AG20443 (cell line): ENCODE measurements at places on chromosomes 16 and 17.

GRCh38 chr17:7613769-7614424 lies 800 bp downstream of the FXR2 start:
- DNase-seq = peak; percentile 35

DNA sequence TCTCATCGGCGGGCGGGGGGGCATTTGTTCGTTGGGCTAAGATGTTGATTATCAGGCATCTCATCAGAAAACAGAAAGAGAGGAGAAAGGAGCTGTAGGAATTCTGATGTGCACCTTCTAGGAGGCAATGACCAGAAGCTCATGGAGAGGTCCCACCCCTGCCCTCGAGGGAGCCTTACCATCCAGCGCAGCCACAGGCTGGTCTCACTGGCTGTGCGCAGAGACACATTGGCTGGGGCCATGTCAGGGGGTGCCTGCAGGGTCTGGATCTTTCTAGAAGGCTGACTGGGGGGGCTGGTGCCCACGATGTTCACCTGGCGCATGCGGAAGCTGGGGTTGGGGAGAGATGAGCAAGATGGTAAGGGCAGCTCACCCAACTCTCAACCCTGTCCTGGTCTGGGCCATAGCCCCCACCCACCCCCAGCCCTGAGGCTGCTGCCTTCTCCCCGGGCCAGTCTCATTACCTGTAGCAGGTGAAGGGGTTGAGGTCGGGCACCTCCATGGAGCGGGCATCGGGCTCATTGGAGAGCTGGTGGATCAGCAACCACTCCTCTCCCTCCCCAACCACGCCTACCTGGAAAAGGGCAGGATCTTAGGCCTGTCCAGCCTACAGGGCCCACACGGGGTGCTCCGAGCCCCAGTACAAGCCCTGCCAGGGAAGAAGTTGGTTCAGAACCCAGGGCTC lies 86.2 kb upstream of the CDC42EP4 start:
- no peak for DNase-seq

- no peak for DNase-seq
Observed at GRCh38 chr17:79007504-79008381, 1.8 kb downstream of the CANT1 start.

GRCh38 chr16:51757921-51758479 lies 606.9 kb upstream of the SALL1 start:
- no peak for DNase-seq

DNA sequence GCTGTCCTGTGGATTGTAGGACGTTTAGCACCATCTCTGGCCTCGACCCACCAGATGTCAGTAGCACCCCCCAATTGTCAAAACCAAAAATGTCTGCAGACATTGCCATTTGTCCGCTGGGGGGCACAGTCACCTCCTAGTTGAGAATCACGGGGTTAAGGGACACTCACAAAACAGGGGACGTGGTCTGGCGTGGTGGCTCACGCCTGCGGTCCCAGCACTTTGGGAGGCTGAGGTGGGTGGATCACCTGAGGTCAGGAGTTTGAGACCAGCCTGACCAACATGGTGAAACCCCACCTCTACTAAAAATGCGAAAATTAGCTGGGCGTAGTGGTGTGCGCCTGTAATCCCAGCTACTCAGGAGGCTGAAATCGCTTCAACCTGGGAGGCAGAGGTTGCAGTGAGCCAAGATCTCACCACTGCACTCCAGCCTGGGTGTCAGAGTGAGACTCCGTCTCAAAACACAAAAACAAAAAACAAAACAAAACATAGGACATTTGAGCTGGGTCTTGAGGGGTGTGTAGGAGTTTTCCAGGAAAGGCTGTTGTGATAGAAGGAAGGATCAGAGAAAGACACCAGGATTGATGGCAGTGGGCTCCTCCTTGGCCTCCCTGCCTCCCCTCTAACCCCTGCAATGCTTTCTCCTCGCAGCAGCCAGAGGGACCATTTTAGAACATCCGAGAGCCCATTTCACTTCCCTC lies 171.8 kb upstream of the GSE1 start:
- DNase-seq = no peak

GRCh38 chr16:83685615-83686165 lies 122.1 kb upstream of the HSBP1 start:
- DNase-seq = no peak

- no peak for DNase-seq
Observed at GRCh38 chr16:11759163-11759834, 16.6 kb upstream of the TXNDC11 start.

GRCh38 chr17:49546546-49547535 lies 28.8 kb upstream of the NXPH3 start:
- DNase-seq = peak; percentile 9

GRCh38 chr17:75406222-75406615 lies 741 bp upstream of the GRB2 start:
- DNase-seq = no peak

DNA sequence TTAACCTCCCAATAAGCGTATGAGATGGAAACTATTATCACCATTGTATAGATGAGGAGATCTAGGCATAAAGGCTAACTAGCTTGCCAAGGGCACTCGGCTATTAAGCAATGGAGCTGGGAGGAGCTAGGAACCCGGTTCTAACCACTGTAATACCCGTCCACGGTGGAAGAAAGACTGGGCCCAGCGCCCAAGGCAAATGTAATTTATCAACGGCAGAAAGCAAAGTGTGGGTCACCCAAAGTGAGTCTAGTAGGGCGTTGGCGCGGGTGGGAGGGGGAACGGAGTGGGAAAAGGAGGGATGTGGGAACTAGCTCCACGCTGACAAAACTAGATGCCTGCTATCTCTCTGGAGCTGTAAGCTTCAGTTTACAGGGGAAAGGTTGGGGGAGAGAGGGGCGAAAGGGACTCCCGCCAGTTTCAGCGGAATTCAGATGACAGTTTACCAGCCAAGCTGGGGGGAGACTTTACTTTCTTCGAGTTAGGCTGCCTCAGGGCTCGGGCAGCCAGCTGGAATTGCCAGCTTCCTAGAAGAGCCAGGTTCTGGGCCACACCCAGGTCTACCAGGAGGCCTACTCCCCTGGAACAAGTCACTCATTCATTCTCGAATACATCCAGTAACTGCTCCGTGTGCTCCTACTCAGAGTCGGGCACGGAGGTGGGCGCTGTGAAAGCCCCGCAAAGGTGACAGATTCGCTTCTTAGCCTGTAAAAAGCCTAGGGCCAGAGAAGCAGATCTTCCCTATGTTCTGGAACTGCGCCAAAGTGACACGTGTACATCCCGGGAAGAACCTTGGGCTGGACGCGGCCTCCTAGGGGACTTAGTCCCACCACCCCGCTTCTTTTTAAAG lies 837 bp downstream of the LRRC59 start:
- peak; percentile 76 for DNase-seq

DNA sequence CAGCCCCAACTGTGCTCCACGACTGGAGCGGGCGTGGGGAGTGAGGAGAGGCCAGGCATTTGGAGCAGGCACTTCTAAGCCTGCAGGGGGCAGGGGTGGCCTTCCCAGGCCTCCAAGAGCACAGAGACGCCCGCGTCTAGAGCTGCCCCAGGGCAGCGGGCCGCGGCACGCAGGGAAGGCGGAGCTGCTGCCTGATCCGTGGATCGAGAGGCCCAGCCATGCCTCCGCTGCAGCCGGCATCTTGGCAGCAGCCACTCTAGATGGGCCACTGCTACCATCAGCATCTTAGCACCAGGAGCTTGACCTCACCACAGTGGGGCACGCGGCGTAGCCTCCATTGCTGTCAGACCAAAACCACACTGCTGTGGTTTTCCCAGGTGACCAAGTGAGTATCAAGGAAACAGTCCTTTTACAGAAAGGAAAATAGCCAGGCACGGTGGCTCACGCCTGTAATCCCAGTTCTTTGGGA lies 20.4 kb upstream of the WDR45B start:
- peak; percentile 84 for DNase-seq

- no peak for DNase-seq
Observed at GRCh38 chr17:48751733-48752398, 23.3 kb upstream of the HOXB13 start.

GRCh38 chr16:47622451-47623176 lies 161.5 kb downstream of the PHKB start:
- no peak for DNase-seq

DNA sequence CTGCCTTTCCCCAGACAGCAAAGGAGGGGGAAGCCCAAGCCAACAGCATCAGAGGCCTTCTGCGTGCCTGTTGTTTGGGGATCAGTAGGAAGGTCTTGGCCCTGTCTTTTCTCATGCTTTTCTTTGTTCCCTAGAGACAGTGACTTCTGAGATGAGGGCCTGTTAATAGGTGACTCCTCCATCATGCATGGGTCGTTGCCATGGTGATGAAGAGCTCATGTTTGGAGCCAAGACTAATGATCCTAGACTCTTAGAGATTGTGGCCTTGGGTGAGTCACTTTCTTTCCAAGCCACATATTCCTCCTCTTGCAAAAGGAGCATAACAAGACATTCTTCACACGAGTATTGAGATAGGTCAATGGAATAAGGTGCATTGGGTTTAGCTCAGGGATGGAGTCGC lies 201.1 kb upstream of the ASIC2 start:
- no peak for DNase-seq

- DNase-seq = no peak
Observed at GRCh38 chr17:45824475-45824874, 20.2 kb upstream of the SPPL2C start.

DNA sequence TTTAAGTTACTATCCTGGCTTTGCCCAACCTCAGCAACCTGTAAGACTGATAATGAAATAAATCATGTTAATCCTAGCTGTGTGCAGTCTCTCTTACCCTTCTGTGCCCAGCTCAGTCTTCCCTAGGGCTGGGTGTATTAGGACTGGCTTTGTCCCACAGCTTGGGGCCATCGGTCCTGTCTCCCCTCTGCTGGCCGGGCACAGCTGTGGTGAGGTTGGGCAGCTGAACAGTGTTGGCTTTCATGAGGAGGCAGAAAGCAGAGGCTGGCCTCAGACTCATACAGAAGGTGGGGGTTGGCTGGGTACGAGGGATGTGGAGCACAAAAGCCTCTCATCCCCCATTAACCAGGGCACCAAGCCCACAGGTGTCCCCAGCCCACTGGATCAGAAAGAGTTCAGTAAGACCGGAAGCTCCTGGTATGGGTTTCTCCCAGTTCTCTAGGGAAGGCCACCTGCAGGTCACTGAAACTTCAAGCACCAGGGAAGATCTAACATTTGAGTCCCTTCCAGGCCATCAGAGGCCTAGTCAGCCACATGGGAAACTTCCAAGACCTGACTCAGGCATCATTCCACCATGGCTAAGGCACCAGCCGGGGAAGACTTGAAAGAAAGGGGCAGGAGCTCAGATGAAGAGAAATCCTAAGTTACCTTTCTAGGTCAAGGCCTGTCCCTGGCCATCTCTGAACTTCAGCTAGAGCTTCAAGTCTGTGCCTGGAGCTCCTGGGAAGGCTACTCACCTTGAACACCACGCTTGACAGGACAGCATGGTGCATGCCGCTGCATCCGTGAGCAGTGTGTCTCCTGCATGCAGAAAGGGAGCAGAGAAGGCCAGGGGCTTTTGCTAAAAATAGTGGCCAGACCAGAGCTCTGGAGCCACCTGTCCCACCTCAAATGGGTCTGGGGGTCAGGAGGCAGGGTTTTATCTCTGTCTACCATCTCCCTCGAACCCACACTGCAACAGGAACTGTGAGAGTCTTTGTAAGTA lies 8.8 kb downstream of the CNP start:
- peak; percentile 78 for DNase-seq

DNA sequence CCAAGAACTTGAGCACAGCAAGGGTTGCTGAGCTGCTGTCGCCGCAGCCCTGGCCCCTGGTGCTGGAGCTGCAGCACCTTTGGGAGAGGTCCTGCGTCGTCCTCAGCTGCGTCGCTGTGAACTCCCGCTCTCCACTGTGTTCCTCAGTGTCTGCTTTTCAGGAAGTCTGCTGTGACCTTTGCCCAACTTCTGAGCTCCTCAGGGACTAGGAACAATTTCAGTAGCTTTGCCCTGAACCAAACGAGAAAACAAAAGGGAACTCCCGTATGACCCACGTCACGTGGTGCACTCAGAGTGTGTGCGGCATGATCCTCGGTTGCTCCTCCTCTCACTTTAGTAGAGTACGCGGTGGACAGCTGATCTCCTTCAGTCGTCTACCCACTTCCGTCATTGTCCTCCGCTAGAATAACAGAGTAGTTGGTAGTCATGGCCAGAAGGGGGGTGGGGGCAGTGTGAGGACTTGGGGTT lies 44.2 kb downstream of the WDR45B start:
- DNase-seq = no peak

- DNase-seq = peak; percentile 41
Observed at GRCh38 chr17:67211742-67212141, 33.3 kb downstream of the HELZ start.

GRCh38 chr17:32943206-32943605 lies 15.3 kb downstream of the TMEM98 start:
- peak; percentile 74 for DNase-seq

DNA sequence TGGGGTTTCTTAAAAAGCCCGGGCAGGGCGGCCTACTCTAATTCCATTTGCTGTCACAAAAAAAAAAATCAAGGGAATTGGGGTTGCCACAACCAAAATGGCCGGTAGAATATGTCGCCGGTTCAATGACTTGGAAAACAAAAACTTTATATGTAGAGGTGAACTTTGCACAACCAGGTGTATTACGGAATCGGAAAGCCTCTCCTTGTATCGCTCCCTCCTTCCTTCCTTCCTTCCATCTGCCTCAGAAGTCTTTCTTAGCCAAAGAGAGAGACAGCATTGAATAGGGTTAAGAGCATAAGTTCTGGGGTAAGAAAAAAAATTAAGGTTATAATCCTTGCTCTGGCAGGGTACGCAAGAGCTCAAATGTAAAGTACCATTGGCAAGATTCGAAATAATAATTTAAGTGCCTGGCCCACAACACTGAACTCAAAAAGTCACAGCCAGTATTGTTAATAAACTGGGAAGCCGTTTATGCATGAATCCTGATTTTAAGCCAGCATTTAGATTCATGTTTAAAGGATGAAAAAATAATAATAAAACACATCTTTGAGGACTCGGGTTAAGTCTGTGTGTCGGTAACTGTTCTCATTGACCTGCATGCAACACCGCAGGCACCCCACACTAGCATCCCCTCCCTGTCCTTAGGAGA lies 522 bp upstream of the GLG1 start:
- DNase-seq = no peak

GRCh38 chr17:78264590-78264989 lies 33.2 kb downstream of the TMEM235 start:
- DNase-seq = no peak

GRCh38 chr16:23512168-23512695 lies 1.9 kb upstream of the GGA2 start:
- no peak for DNase-seq

DNA sequence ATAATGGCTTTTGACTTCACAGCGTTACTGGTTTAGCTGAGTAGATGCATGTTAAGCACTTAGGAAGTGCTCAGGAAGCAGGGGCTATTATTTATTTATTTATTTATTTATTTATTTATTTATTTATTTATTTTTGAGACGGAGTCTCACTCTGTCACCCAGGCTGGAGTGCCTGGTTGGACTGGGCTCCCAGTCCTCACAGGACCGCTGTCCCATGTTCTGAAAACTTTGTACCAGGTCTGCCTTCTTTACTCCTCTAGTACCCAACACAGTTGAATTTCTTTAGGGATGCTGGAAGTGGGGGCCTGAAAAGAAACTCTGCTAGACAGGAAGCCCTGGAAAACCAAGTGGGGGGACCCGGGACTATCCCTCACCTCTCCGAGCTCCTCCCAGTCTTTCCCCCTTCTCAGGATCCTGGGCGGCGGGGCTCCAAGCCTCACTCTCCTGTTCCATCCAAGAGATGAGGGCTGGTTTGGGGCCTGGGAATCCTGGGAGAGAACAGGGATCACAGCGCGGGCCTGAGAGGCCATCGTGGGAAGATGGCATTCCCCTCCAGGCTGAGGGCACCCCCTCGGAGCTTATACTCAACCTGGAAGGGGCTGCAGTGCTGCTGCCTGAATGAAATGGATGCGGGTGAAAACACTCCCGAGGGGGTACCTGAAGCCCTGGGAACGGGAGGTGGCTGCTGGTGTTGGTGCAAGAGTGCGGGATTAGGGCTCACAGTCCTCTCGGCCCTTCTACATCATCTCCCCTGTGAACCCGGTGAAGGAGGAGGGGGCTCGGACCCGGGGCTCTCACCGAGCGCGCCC lies 674 bp downstream of the ZNF688 start:
- DNase-seq = peak; percentile 42
